ENCODE measurements at places on chromosomes 16 and 17.

GRCh38 chr17:72381597-72382397 lies 261.0 kb downstream of the SOX9 start:
- DNase-seq: no peak

DNA sequence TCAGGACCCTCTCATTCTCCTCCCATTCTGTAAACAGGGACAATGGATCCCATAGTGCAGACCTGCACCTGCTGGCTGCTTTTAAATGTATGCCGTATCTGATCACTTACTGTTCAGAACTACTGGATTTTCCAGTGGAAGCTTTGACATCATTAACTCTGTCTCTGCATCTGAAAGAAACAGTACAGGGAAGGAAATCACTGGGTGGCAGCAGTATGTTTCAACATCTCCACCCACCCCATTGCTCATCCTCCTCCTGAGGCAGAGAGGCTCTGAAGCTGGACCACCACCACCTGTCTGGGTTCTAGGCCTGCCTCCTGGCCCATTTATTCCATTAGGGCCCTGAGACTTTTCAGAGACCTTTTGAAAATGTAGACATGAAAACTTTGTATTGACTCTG lies 2.6 kb downstream of the CCL15 start:
- no peak for DNase-seq

DNA sequence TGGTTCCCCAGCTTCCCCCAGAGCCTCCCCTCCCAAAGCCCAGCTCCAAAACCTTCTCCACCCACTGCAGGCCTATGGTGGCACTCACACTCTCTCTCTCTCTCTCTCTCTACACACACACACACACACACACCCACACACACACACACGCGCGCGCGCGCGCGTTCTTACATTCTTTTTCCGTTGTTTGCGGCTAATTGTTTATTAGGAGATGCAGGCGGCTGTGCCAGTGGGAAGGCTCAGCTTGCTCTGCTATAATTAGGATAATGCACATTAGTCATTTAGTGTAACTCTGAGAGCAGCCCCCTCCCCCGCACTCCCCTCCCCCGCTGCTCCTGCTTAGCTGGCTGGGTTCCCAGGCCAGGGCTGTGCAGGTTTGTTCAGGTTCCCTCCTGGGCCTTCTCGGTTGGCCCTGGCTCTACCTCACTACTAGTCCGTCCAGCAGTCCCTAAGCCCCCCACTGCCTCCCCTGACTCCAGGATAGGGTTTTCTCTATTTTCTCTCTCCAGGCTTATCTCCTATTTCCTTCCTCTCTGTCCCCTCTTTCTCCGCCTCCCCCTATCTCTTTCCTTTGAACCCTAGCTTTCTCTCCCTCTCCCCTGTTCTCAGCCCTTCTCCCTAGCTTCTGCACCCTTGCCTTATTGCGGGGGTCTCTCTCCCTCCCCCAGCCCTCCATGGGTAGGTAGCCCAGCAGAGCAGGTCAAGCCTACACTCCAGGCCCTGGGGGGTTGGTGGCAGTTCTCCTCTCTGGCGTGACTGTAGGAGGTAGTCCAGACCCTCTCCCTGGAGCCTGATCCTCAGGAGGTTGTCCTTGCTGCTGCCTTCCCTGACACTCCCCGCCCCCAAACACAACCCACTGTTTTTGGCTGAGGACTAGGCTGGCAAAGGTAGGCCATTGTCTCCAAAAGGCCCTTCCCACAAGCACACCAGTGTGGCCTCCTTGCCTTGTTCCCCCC lies 34.0 kb downstream of the TMEM132E start:
- peak; percentile 58 for DNase-seq

- DNase-seq: no peak
These were observed 25.3 kb downstream of the CDK5RAP3 start for GRCh38 chr17:47996201-47996600.

GRCh38 chr17:63279498-63280230 lies 166.4 kb downstream of the CYB561 start:
- no peak for DNase-seq

GRCh38 chr16:87484487-87485331 lies 8.1 kb downstream of the ZCCHC14 start:
- DNase-seq: no peak

DNA sequence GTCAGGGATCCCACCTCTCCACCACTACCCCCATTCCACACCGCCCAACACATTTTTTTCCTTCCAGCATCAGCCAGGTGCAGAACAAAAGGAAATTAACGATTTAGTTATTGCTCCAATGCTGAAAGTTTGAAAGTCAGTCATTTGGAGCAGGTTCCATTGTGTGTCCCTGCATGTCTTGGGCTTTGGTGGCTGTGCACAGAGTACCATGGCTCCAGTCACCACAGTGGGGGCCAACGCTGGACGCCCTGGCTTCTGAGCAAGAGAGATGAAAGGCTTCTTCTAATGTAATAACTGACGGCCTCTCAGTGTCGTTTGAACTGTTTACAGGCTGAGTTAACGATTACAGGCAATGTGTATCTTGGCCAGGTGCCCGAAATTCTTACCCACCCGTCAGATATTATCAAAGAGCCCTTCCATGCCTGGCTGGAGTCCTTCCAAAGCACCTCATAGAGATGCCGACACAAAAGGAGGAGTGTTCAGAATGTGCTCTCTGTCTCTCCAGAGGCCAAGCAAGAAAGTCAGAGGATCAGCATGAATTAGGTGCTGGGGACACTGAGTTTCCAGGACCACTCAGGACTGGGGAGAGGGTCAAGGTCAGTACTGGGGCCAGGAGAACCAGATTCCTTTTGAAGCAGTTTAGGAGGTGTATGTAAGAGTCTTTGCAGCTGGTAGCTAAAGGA lies 25.9 kb downstream of the RNF43 start:
- no peak for DNase-seq

DNA sequence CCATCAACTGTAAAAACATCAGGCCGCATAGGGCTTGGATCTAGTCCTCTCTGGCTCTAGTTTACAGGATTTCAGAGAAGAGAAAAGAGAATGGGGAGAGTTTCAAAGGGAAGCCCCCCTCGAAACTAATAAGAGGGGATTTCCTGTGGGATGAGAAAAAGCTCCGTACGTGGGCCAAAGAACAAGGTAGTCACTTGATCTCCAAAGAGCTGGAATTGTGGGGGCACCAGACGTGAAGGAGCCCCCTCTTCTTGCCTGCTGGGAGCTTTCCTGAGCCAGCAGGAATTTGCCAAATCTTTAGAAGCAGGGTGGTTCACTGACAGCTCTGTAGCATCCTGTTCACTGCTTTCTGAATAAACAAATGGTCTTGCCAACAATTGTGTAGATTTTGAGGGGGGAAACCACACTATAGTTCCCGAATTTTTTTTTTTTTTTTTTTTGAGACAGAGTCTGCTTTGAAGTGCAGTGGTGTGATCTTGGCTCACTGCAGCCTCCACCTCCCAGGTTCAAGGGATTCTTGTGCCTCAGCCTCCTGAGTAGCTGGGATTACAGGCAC lies 7.0 kb upstream of the TMIGD1 start:
- no peak for DNase-seq

DNA sequence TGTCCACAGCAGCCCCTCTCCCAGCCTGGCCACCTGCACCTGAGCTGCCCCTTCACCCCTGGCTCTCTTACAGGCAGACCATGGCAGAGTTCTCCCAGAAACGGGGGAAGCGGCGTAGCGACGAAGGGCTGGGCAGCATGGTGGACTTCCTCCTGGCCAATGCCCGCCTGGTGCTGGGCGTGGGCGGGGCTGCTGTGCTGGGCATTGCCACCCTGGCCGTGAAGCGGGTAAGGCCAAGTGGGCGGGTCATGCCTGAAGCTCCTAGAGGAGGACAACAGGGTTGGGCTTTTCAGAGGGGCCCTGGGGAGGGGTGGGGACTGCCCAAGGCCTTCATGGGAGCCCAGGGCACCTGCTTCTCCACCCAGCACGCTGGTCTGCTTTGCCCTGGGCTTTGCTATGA lies 2.2 kb downstream of the MIEF2 start:
- DNase-seq: no peak

DNA sequence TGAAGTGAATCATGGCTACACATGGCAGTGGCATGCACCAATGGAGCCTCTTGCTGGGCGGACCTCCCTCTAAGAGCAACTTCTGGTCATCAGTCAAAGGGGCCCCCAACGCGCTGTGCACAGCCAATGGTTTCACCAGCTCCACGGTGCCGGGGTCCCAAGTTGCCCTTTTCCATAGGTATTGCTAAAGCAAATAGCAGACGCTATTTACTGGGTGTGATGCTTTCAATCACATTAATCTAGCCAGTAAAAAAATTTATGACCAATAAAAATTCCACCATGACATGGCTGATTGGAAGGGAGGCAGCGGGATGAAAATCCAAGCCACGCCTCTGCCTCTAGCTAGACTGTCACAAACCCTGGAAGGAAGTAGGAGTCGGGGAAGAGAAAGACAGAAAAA lies 680.3 kb upstream of the SOX9 start:
- no peak for DNase-seq

DNA sequence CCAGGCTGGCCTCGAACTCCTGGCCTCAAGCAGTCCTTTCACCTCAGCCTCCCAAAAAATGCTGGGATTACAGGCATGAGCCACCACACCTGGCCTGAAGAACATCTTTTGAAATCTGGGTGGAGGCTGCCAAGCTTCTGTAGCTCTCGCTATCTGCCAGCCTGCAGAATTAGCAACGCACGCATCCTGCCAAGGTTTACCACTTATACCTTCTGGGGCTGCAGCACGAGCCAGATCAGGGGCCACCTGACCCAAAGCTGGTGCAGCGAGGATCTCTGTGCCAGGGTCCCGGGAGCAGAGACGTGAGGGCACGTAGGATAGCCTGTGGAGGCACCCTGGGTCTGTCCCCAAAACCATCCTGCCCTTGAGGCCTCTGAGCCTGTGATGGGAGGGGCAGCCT lies 22.2 kb downstream of the SLC38A8 start:
- no peak for DNase-seq

DNA sequence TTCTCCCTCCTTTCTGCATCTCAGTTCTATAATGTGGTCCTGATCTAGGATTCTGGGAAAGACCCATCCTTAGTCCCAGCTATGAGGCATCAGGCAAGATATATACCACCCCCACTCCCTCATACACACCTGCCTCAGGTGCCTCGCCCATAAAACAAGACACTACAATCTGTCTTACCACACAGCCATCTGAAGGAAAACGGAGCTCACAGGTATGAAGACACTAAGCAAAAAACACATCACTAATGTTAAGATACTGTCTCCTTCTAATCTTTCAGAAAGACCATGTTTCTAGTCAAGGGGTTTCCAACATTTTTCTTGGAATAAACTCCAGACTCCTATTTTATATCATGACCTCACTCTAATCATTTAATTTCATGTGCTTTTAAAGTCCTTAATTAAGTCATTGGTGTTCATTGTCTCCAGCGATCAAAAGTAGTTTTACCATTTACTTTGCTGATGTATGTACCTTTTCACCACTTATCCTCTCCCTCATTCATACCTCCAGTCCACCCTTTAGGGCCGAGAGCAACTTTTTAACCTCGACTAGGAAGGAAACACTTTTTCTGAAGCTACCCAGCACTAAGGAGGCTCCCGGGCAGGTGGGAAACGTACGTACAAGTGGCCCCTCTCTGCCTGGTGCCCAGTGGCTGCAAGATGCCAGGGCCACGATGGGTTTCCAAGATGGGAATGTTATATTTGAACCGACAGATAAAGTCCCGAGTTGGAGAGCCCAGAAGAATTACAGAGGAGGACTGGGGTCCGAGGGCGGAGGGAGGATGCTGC lies 979 bp downstream of the MAP3K14 start:
- DNase-seq: peak; percentile 15

- DNase-seq: no peak
These were observed 70.7 kb downstream of the RBFOX3 start for GRCh38 chr17:79539944-79540705.

DNA sequence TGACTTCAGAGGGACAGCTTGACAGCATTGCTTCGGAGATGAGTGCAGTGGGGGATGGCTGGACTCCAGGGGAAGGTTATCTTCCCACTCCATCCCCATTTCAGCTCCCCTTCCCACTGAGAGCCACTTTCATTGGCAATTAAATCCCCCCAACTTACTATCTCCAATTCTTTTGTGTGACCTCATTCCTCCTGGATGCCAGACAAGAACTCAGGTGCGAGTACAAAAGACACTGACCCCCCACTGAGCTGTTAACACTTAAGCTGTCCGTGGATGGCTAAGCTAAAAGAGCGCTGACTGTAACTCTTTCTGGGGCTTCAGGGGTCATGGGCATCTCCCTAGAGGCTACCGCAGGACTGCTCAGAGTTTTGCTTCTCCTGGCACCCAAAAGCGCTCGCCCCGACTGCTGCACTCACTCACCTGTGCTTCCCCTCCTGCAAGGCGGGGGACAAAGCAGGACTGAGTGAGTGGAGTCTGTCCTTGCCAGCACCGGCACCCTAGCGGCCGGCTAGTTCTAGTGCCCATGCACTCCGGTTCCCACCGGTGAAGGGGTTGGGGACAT lies 44.8 kb upstream of the FBXO47 start:
- peak; percentile 27 for DNase-seq

DNA sequence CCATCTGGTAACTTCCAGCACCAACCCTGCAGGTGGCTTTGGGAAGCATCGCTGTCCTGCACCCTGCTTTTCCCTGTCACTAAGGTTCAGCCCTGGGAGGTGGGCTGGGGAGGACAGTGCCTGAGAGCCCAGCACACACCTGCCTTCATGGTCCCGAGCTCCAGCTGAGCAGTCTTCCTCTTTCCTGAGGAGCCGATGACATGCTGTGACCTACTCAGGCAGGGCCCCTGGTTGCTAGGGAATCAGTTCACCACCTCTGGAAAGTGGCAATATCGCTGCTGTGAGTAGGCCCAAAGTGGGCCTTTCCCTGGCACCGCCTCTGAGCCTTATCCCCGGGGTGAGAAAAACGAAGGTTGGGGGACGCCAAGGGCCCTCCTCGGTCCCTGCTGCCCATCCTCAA lies 17.9 kb downstream of the ST3GAL2 start:
- no peak for DNase-seq

DNA sequence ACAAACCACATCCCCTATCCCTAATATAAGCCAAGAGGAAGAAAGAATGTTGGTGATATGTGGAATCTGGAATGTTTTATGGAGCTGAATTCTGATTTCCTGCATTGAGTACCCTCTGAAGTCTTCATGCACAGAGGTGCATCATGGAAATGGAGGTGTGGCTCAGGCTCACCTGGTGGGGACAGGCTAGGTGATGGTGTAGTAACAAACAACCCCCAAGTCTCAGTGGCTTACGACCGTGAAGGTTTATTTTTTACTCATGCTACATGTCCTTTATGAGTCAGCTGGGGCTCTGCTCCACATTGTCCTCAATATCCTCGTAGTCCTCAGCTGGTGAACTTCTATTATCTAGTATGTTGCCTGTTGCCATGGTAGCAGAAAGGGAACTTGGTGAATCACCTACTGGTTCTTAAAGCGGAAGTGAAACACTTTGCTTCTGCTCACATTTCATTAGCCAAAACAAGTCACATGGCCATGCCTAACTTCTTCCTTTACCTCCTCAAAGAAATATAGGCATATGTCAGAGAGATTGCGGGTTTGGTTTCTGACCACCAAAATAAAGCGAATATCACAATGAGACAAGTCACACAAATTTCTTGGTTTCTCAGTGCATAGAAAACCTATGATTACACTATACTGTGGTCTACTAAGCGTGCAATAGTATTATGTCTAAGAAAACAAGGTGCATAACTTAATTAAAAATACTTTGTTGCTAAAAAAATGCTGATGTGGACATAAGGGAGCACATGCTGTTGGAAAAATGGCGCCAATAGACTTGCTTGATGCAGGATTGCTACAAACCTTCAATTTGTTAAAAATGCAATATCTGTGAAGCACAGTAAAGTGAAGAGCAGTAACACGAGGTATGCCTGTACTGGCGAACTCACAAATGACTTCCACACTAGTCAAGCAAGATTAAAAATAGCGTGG lies at the start of gene PMFBP1:
TSS of gene PMFBP1 (minus strand) at position 51 of the 930 bp plus-strand sequence. CDS start 947 bp downstream, outside the sequence.
- no peak for DNase-seq

GRCh38 chr17:51124640-51125503 lies 4.2 kb upstream of the SPAG9 start:
- DNase-seq: no peak

- no peak for DNase-seq
These were observed 2.7 kb downstream of the C16orf87 start for GRCh38 chr16:46828292-46828691.

- peak; percentile 65 for DNase-seq
These were observed at the start of gene SLC16A5 for GRCh38 chr17:75087558-75088453. SLC16A5 (plus strand) TSS chr17:75087954; CDS start chr17:75093637, 5,683 bp downstream.
